ENCODE measurements at places on chromosomes 12 and 14. TPM values are rescaled to one million over a fixed set of nuclear protein-coding genes. Genes with fewer than 3 reads are reported as not detected.

GDF3 gene
- 0.41 TPM for total RNA-seq

NRIP2 gene
- not detected for total RNA-seq

DNA sequence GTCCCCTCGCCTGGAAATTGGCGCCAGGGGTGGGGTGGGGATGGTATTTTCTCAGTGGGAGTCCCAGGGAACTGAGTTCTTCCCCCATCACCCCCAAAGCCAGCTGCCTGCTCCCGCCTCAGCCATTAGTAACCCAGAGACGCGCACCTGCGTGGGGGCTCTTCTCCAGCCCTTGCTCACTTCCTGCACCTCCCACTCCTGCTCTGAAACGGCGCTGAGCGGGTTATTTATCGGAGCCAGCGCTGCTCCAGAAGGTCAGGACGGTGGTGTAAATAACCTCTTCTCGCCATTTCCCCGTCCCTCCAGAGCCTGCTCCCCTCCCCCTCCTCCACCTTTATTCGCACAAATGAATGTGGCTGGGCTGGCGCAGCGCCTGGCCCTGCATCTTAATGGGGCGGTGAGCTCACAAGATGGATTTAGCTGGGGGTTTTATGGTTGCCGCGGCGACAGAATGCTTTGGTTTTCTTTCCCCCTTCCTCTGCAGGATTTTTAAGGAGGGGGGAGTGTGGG, 12.2 kb downstream of the GPR84 start:
- no peak overlapping the region for H3K4me3 ChIP-seq
- DNase-seq, result no peak
- H3K4me1 ChIP-seq, result no peaks in the 10 kb centered on the region
- no peak overlapping the region for H3K27ac ChIP-seq
- no peaks in the 10 kb centered on the region for H3K36me3 ChIP-seq
- H3K27me3 ChIP-seq, result no peaks in the 10 kb centered on the region

GRCh38 chr14:52277552-52277951, 10.1 kb downstream of the PTGDR start:
- H3K4me1 ChIP-seq, result no peaks in the 10 kb centered on the region
- no peak overlapping the region for H3K4me3 ChIP-seq
- H3K27me3 ChIP-seq, result no peaks in the 10 kb centered on the region
- H3K27ac ChIP-seq, result no peak overlapping the region
- no peak for DNase-seq

- H3K4me3 ChIP-seq, result no peak overlapping the region
- no peaks in the 10 kb centered on the region for H3K36me3 ChIP-seq
- H3K4me1 ChIP-seq, result peaks cover 9% of the 10 kb centered on the region
- H3K27me3 ChIP-seq, result no peaks in the 10 kb centered on the region
- H3K27ac ChIP-seq, result no peak overlapping the region
- DNase-seq, result no peak
These were observed 20.1 kb upstream of the CRADD start for GRCh38 chr12:93657071-93657470.

DNA sequence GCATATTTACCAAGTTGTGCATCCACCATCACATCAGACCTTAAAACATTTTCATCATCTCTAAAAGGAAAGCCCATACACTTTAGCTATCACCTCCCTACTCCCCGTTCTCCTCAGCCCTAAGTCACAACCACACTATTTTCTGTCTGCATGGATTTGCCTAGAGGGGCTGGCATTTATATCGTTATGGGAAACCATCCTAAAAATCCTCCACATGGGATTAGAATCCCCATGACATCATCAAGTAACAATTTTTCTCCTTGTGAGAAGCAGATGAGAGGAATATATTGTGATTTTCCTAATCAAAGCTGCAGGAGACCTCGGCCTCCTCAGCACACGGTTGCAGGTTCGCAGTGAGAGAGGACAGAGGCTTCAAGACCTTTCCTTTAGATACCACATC, 114.1 kb downstream of the SLC15A4 start:
- no peak for DNase-seq
- H3K27ac ChIP-seq, result no peak overlapping the region
- no peaks in the 10 kb centered on the region for H3K36me3 ChIP-seq
- no peaks in the 10 kb centered on the region for H3K4me1 ChIP-seq

GRCh38 chr12:75509621-75510020, 1.8 kb downstream of the KRR1 start:
- H3K36me3 ChIP-seq, result no peaks in the 10 kb centered on the region
- 0 out of 2 replicates have a peak, but pooled peaks cover 10% of the 10 kb centered on the region for H3K4me1 ChIP-seq
- no peak for DNase-seq

Data from Caco-2 (cell line).